Colonic mucosa (tissue), 4 donors: ENCODE measurements at places on chromosomes 4 and X.

DNA sequence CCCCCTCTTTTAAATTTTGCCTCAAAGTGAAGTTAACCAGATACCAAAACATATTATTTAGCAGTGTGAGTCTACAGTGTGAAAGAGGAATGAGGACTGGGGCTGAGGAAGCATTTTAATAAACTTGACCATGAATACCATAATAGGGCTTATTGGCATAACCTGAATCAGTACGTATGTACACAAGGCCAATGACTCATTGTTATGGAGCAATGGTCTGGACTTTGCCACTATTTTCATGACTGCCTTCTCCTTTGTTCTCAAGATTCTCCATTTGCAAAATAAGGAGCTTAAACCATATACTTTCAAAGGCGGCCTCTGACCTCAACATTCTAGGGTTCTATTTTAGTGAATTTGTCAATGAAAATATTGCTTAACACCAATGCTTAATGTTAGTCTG lies 102.8 kb upstream of the OR13H1 start:
- DNase-seq: no peak

DNA sequence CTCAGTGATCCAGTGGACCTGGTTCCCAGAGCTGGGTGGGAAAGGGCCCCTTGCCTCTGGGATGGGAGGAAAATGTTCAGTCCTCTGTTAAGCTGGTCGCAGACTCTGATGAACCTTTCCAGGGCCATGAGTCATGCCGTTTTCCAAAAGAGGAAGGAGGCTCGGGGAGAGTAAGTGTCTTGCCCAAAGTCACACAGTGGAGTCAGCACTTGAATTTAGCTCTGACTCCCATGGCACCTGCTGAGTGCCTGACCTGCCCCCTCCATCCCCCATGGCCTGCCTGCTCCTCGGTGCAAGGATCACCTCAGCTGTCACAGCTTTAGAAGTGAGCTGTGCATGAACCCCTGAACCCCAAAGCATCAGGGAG lies 14.0 kb upstream of the KIAA0232 start:
- DNase-seq: peak; percentile 46

GRCh38 chr4:158444621-158445020 lies 77.1 kb upstream of the RXFP1 start:
- DNase-seq: no peak

DNA sequence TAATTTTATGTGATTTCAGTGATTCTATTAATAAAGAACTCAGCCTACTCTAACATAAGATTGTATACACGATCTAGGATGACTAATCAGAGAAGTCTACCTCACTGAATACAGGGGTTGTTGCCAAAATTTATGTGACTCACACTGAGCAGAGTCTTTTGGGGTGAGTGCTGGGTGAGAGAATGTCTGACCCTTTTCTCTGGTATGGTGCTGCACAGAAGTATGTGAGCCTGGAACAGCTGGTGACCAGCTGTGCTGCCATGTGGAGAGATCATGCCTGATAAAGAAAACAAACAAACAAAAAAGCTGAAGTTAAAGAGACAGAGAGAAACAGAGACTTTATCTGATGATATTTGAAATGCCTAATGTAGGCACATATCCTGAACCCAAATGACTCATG lies 618.1 kb upstream of the GRIA3 start:
- no peak for DNase-seq

DNA sequence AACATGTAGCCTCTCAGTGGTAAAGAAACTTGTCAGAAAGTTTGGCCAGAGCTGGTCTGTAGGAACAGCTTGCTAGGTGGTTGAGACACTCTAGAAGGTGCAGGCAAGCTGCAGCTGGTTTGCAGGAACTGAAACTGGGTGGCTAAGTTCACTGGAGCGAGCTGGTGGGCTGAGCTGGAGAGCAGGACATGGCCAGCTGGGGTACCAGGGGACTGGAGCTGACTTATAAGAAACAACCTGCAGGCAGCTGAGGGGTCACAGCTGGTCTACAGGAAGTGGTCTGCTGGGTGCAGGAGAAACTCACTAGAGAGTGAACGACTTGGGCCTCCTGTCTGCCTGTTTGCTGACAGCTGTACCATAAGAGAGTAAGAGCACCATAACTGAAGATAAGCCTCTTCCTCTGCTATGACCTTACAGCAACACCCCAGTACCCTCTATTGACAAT lies 157.1 kb upstream of the LNX1 start:
- DNase-seq: no peak

- no peak for DNase-seq
Observed at GRCh38 chr4:35250331-35250730, 994.0 kb downstream of the ARAP2 start.

DNA sequence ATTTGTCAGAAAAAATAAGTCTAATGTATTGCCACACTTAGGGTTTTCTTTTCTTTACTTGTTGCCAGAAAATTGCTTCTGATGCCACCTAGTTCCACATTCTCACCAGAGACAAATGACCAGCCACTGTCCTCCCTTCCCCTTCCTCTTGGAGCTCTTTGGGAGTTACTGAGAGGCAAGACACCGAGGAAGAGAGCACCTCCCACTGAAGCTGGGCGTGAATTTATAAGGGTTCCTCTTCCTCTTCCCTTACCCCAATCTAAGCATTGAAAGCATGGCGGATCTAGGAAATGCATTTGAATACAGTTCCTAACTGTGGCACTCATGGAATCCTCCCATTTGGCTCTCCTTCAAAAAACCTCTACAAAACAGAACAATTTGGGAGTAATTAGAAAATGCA lies 30.0 kb downstream of the ANXA3 start:
- DNase-seq: no peak

DNA sequence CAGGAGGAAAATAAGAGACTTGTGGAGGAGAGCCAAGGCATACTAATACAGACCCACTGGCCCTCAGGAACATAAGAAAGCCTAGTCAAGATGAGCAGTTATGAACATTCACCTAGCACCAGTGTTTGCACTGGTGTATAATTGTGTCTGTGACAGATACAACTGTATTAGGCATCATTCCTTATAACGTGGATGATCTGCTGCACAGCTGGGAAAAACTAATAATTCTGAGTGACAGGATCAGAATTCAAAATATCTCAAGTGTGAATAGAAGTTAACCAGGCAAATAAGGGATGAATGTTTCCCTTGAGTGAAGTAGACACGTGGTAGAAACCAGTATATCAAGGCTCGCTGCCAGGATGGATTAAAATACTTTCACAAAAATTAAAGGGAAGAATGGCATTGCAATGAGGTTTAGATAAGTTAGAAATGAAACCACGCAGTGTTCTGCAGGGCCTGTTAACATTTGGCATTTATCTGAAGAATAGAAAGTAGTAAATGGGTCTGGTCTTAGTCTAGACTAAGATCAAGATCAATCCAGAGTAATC lies 325.9 kb downstream of the EPHA5 start:
- no peak for DNase-seq

DNA sequence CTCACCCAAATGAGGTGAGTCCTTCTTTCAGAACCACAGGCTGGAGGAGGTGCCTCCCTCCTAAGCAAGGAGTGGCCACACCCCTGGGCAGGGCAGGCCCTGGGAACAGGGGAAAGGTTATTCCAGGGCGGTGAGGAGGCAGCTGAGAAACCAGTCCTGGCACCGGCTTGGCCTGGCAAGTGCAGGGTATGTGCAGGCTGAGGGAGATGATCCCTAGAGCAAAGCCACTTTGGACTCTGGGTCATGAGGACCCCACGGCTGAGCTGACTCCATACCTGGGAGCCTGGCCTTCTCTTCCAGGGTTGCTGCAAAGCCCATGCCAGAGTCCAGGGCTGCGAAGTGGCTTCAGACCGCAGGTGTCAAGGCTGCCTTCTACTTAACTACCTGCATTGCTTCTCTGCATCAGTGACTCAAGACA lies 49.5 kb upstream of the HELT start:
- peak; percentile 91 for DNase-seq

GRCh38 chrX:133435544-133436124 lies 20.3 kb upstream of the GPC4 start:
- no peak for DNase-seq

GRCh38 chr4:173370130-173370476 lies 651 bp upstream of the SAP30 start:
- DNase-seq: no peak

DNA sequence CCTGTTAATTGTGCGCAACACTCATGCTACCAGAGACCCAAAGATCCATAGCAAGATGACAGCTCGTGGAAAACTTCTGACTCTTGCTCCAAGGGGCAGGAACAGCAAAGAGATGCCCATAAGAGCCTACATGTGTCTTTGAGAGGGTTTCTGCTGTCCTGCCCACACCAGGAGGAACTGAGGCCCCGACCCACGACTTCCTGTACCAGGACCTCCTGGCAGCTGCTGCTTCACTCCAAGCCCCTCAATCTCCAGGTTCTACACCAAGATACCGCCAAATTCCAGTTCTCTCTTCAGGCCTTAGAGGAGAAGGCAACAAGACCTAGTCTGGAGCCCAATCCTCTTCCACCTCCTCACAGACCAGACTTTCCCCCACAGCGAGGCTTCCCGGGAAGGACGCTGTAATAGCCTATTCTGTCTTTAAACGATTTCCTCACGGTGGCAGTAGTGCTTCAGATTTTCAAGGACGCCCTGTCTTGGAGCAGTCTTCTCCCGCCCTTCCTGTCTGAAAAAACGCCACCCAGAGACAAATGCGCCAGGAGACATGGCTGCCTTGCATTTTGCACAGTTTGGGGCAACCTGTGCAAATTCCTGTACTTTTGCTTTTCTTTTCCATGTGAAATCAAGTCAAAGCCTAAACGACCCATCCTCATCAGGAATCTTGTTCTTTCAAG lies 230.2 kb upstream of the STK26 start:
- DNase-seq: peak; percentile 95

- peak; percentile 24 for DNase-seq
Observed at GRCh38 chr4:2954358-2955185, 8.6 kb downstream of the NOP14 start.

GRCh38 chr4:39883646-39884045 lies 94.1 kb downstream of the PDS5A start:
- DNase-seq: no peak

DNA sequence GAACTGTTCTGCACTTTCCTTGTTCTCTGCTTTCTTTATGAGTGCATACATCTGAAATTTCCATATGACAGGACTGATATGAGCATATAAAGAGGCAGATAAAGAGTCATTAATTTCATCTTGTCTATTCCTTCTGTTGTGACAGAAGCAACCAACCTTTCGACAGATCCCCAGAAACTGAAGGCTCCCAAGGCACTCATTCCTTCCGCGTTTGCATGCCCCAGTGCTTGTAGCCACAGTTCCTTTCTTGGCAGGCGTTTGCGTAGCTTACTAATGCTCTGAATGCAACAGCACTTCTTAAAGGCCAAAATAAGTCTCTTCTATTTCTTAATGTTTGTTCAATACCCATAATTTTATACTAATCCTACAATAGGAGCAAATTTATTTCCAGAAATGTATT lies 94.0 kb upstream of the TBL1X start:
- DNase-seq: no peak

GRCh38 chr4:85787133-85787532 lies 312.2 kb downstream of the ARHGAP24 start:
- DNase-seq: no peak

GRCh38 chr4:117577686-117578311 lies 456.5 kb upstream of the NDST3 start:
- DNase-seq: no peak

DNA sequence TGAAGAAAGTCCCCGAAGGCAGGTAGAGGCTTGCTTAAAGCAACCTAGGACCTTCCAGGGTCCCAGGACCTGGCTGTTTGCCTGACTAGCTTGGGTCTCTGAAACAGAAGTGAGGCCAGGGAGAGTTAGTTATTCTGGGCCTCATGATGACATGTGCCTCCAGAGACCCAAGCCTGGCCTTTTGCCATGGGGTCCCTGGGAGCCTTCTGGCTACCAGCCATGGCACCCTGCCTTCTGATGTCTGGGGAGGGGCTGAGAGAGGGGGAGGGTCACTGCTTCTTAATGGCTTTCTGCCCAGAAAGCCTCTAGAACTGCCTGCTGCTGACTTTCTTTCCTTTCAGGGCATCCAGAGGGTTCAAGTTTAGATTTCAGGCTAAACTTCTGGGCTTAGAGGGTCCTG lies 1.0 kb upstream of the STARD8 start:
- no peak for DNase-seq

GRCh38 chrX:38805432-38806389 lies 4.5 kb downstream of the MID1IP1 start:
- peak; percentile 63 for DNase-seq

- no peak for DNase-seq
Observed at GRCh38 chrX:29653721-29654120, 561.6 kb upstream of the MAGEB2 start.

GRCh38 chrX:151902813-151903591 lies 9.7 kb upstream of the MAGEA4 start:
- peak; percentile 33 for DNase-seq

GRCh38 chrX:40663880-40664630 lies 16.7 kb upstream of the CXorf38 start:
- DNase-seq: no peak

DNA sequence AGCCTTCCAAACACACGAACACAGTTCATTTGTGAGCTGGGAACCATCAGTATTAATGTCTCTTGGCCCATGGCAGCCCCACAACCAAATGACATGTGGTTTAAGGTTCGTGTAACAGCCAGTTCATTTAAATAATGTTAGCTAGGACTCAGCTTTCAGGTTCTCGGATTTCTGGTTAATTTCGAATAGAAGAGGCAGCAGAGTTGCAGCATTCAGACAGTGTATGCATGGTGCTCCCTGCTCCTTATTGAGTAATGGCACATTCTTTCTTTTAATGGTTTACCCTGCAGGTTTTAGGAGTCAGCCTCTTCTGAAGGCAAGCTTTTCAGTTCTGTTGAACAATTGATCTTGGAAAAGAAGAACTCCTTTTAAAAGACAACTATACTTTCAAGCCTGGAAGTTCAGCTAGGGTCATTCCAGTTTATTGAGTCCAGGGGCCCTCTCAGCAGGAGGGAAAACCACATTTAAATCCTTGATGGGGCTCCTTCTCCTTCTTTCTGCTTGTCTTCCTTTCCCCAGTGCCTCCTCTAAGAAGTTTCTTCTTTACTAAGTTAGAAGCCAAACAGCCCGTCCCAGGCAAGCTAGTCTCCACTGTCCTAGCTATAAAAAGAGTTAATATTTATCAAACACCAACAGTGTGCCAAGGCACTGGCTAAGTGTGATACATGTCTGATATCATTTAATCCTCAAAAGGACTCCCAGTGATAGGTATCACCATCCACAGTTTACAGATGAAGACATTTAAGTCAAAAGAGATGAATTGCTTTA lies 5.0 kb upstream of the RNF175 start:
- no peak for DNase-seq

GRCh38 chrX:25596921-25597320 lies 541.2 kb upstream of the MAGEB18 start:
- no peak for DNase-seq
